Brain pericyte (primary cell): ENCODE measurements at places on chromosomes 3 and 15.
A peak's percentile ranks its signal among the peaks of the same experiment; 100 is the strongest.

DNA sequence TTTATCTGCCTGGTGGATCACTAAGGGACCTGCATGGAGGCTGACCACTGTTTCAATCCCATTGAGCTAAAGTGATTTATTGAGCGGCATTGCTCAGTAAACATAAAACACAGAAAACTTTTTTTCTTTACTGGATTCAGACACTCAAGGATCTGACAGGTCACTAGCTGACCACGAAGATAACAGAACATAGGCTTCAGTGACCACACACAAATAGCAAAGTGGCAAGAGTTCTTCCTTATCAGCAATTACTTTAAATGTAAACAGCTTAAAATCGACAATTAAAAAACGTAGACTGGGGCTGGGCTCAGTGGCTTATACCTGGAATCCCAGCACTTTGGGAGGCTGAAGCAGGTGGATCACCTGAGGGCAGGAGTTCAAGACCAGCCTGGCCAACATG is 48.7 kb downstream of the STAG1 start:
- DNase-seq, result no peak

DNA sequence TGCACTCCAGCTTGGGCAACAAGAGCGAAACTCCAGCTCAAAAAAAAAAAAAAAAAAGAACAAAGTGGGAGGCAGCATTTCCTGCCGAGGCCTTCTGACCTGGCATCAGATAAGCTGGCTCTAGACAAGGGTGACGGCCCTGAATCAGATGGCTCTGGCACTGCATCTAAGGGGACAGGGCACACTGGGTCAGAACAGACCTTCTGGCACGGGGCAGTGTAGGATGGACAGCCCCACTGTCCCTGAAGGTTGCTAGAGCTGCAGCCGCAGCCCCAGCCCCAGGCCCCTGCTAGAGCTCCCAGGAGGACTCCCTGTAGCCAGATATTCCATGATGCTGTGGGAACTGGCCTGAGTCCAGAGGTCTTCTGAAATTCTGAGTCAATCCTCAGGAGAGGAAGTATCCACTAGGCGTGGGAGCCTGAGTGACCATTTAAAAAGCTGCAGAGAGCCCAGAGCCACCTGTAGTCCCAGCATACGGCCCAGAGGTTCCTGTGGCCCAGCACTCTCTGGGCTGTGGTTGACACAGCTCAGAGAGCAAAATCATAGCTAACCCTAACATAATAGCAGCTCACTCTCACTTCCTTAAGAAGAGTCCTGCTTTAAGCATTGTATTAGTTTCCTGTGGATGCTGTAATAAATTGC is 69.2 kb upstream of the MFGE8 start:
- peak; percentile 43 for DNase-seq

DNA sequence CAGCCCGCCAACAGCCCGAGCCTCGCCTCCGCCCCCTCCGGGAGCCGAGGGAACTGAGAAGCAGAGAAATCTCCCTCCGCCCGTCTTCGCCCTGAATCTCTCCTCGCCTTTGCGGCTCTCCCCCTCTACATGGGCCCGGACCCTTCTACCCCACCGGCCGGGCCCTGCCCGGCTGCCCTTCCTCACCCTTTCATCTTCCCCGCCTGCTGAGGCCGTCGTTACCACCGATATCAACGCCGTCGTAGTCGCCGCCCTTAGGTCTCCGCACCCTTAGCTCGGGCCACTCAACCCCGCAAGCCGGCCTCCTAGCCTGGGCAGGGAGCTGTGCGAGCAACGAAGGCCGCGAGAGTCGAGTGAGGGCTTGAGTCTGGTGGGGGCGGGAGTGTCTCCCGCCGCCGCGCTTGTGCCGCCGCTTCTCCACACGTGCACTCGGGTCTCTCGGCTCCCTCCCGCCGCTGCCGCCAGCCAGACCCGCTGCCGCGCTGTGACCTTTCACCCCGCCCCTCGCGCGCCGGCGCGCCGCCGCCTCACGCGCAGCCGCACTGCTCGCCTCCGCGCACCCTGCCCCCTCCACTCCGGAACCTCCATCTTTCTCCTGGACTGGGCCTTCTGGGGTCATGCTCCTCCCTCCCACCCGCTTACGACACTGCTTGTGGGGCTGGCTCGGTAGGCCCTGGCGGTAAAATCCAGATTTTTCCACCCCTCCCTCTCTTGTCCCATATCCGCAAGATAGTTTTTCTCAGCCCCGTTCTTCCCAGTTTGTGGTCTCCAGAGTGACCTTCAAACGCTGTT is at the start of gene NAA50:
Gene NAA50 (minus strand): TSS at position 494 of the 792 bp plus-strand sequence. CDS start 300 bp downstream, at position 194.
- peak; percentile 75 for DNase-seq

GRCh38 chr15:100757661-100758060 is 122.0 kb upstream of the ALDH1A3 start:
- DNase-seq, result no peak

DNA sequence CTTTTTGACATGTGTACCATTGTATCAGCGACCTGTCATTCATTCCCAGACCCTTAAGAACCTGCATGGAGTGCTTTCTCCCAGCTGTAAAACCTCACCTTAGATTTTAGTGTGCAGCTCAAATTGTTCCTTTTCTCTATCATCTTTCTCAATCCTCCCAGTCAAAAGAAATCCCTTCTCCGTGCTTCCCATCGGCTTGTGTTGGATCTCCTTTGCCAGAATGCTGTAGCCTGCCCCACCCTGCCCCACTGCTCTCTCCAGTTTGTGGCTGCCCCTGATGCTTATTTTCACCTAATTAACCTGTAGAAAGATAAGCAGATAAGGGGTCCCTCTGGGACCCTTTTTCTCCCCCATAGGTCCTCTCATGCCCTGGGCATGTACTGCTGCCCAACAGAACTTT is 51.1 kb downstream of the ANXA2 start:
- DNase-seq, result no peak

- DNase-seq, result no peak
These were observed 604.0 kb upstream of the AGTR1 start for GRCh38 chr3:148093753-148094152.

- DNase-seq, result no peak
These were observed 210.8 kb downstream of the RPLP1 start for GRCh38 chr15:69663441-69663840.

- no peak for DNase-seq
These were observed 219.2 kb upstream of the NAALADL2 start for GRCh38 chr3:174639970-174640369.

GRCh38 chr3:46830801-46831200 is 32.4 kb downstream of the MYL3 start:
- DNase-seq, result no peak
